Effector CD4-positive, alpha-beta T cell (primary cell): ENCODE measurements at places on chromosomes 7 and 10.

DNA sequence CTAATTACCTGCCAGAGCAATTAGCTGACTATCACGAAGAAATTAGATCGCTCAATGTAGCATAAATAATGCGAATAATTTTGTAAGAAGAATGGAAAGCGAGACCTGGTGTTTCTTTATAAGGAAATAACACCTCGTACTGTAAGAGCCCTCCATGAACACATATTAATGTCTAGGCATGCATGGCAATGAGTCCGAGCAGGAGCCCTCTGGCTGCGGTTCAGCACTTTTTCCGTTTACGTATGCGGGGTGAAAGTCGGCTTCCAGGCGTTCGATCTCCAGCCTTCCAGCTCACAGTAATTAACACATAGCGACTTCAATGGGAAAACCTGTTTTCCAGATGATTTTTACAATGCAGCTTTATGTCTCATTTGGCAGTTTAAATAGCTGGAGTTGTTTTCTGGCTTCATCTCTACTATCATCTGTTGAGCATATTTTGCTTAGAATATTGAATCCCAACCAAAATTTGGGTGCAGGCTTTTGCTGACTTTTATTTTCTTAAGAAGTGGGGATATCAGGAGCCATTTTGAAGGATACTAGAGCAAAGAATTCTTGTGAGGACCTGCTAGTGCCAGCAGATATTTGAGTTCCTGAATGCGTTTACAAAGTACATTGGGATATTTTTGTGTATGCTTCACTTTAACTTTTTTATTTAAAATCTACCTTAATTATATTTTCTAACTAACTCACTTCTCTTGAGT, 7.2 kb upstream of the SP8 start:
- no peak for DNase-seq

DNA sequence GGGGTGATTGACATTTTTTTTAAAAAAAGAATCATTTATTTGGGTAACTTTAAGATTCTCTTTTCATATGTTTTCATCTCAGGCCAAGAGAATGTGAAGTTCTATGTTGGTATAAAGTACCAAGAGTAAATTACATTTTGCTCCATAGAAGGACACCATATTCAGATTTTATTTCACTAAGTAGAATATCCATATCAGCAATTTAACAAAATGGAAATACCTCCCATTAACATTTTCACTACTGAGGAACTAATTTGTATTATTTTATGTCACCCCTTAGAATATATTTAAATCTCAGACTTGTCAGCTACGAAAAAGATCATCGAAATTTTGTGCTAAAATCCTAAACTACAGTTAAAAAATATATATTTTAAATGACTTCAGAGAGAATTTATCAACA, 274.3 kb downstream of the SEMA3D start:
- no peak for DNase-seq

DNA sequence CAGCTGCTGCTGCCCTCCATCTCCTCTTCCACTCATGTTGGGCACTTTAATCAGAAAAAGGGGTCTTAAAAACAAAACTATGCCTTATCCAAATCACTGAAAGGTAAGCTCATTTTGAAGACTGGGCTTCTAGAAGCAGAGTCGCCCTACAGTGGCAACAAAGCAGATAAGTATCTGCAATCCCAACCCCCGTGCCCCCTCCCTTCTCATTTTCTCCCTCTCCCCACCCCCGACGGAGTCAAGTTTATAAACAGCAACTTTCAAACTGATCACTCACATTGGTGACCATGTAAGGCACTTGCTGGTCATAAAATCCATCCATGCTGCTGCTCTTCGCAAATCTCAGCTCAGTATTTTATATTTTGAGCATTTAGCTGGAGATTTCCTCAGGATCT, 738 bp downstream of the ETV1 start:
- DNase-seq: no peak

DNA sequence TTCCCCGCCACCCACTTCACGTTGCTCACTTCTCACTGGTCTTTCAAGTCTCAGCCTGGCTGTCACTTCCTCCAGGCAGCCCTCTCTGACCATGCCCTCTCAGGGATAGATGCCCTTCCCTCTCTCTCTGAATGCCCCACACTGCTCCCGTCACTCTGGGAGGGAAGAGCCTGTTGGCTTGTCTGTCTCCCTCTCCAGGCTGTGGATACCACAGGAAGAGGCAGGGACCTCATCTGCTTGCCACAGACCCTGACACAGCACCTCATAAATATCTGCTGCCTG, 93.1 kb downstream of the OAT start:
- no peak for DNase-seq

DNA sequence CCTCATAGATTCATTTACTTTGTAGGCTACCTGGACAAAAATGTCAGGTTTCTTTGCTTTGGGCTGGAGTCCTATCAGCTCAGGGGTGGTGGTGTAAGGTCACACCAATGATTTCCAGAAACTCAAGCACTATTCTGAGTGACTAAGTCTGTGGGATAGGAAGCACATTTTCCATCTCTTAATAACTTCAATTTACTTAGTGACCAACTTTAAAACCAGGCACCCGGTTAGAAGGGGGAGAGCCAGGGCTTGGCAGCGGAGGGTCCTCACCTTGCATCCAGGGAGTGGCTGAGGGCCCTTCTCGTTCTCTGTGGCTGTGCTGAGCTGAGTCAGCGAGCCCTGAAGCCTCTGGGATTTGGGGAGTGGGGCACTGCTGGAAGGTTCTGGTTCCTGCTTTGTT, 6.7 kb downstream of the CHST3 start:
- DNase-seq: no peak

- no peak for DNase-seq
Measured at GRCh38 chr7:44380189-44380830, 54.9 kb upstream of the CAMK2B start.

DNA sequence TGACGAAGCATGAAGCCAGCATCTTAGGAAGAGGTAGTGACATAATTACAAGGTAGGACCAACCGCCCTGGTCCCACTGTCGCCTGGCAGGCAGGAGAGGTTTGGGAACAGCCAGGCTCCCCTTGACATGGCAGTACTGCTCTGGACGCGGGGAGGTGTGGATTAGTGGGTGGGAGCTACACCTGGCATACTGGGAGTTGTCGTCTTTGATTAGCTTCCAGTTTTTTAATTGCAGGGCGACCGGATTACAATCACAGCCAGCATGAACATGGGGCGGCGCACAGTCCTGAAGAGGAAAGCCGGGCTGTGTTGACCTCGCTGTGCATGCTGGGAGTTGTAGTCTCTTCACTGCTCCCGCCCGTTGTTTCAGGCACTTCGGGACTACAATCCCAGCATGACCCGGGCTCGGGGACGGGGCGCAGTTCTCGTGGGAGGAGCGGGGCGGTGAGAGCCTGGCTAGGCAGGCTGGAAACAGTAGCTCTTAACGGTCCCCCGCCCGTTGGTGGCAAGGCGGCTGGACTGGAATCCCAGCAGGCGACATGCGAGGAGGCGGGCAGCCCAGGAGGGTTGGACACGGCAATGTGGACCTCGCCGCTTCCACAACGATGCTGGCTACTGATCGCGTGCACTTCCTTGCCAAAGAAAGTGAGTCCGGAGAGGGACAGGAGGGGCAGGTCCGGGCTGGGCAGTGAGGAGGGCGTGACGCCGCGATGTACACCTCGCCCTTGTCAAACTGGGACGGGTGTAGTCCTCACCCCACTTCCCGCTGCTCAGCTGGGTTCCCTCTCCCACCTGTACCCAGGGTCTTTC, 98.0 kb upstream of the ZNF722 start:
- peak; percentile 82 for DNase-seq

DNA sequence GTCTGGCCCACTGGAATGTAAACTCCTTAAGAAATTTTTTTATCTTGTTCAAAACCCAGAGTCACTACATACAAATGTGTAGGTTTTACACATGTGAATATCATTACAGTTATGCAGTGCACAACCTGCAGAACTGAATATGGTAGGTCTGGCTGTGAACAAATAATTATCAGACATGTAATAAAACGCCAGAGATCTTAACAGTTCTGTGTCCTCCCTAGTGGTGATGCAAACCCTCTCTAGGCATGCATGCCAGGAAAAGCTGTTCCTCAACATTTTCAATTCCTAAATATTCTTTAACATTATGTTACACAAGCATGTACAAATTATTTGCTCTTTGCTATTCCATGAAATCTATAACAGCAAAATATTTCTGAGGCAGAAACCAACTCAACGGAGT, 124.6 kb downstream of the IMMP2L start:
- no peak for DNase-seq
